Nucleus accumbens (tissue), 56 donors: ENCODE measurements at places on chromosomes 16 and 17.

DNA sequence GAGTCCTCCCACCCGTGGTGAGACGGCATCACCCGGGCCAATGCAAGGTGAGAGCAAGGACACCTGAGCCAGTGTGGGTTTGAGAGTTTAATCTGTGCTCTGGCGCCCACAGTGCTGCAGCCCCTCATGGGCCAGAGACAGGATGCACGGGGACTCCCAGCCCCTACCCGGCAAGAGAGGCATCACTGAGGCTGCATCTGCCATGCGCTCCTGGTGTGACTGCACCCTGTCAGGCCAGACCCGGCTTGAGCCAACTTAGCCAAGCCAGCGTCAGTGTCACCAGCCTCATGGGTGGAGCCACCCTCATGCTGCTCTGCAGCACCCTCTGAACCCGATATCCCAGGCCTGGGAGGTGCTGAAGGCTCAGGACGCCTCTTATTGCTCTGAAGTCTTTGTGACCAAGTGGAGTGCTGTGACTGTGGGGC lies 1.3 kb upstream of the BRICD5 start:
- DNase-seq = no peak

DNA sequence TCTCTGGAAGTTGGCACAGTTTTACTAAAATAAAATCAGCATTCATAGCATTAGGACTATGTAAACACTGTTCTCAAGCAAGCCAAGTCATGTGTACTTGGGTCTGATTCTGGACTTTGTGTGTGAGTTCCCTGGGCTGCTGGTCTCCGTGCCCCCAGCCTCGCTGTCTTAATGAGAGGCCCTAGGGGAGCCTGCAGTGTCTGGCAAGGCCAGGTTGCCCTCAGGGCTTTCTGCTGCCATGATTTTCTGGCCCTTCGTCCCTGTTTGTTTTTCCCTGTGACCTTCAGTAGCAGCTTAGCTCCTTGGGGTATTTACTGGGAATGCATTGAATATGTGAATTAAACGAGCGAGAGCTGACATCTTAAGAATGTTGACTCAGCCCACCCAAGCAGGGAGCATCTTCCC lies 161.8 kb downstream of the RPTOR start:
- DNase-seq = no peak

DNA sequence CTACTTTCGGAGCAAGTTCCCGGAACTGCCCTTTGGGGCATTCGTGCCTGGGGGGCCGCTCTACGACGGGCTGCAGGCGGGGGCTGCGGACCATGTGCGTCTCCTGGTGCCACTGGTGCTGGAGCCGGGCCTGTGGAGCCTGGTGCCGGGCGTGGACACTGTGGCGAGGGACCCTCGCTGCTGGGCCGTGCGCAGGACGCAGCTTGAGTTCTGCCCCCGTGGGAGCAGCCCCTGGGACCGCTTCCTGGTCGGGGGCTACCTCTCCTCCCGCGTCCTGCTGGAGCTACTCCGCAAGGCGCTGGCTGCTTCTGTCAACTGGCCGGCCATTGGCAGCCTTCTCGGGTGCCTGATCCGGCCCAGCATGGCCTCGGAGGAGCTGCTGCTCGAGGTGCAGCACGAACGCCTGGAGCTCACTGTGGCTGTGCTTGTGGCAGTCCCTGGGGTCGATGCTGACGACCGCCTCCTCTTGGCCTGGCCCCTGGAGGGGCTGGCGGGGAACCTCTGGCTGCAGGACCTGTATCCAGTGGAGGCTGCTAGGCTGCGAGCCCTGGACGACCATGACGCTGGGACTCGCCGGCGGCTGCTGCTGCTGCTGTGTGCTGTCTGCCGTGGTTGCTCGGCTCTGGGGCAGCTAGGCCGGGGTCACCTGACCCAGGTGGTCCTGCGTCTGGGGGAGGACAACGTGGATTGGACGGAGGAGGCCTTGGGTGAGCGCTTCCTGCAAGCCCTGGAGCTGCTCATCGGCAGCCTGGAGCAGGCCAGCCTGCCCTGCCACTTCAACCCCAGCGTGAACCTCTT lies 3.6 kb downstream of the MIEF2 start:
- DNase-seq = no peak

DNA sequence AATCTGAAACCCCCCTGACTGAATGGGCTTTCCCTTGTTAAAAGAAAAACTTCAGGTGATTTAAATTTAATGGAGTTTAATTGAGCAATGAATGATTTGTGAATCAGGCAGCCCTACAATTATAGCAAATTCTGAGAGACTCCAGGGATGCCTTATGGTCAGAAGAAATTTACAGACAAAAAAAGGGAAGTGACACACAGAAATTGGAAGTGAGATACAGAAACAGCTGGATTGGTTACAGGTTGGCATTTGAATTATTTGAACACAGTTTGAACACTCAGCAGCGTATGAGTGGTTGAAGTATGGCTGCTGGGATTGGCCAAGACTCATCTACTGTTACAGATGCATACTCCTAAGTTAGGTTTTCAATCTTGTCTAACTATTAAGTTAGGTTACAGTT lies 19.0 kb upstream of the CPHXL start:
- no peak for DNase-seq

DNA sequence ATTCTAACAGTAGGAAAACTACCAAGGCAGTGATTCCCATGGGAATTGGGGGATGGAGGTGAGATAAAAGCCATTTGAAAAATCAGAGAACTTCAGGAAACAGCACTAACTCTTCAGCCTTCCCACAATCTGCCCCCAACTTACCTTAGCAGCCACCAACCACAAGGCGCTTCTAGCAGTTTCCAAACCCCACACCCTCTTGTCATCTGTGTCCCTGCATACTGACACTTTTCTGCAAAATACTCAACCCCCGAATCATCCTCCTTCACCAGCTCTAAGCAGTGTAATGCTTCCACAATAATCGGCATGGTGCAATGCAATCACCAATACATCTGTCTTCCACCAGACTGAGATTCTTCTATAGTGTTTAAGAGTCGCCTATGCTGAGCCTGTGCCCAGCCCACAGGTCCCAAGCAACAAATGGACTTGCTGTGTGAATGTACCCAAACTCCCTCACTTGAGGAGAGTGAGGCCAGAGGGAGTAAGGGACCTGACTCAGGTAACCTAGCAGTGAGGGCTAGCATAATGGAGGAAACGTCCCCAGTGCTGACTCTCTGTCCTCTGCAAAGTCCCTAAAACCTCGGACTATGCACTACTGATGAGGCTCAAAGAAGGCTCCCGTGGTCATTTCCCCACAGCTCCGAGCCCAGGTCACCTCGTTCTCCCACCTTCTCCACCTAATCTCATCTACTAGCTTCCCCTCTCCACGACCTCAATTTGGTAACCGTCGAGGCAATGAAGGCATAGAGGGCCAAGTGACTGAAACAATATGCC lies 943 bp downstream of the DYNC1LI2 start:
- no peak for DNase-seq

DNA sequence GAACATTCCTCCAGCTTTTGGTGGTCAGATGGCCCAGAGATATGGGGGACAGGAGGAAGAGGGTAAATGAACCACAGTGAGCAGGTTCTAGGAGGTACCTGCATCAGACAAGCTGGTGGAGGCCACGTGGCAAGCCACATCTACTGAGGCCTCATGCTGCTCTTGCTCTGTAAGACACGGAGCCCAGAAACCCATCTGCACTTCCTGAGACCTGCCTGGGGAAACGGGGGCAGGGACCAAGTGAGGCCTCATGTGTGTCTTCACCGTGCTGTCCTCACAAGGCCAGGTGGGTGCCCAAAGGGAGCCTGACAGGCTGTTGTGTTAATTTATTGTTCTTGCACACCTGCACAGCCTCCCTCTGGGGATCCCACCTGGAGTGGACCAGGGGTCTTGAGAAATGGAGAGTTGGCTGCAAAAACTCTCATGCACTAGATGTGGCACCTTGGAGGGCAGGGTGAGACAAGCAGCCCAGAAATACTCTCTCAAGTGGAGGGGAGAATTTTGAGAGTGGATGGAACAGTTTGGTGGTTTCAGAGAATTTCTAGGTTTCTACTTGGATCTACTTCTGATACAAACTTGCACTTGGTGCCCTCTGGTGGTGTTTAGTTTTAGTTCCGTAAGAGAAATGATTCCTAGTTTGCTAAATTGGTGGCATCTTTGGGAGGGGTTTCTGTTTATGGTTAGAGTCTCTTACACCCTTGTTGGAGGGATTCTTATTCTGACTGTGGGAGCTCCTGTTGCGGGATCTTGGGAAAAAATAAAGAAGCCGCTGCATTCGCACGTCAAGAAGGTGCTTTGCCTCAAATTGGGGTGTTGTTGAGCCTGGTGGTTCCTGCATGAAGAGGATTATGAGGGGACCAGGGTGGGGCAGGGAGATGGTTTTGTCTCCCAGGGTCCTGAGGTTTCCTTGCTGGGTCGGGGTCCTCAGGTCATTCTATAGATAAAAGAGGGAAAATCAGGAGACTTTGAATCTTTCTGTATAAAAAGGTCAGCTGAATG lies 47.5 kb downstream of the SLC6A2 start:
- DNase-seq = no peak

- DNase-seq = no peak
Measured at GRCh38 chr17:40448213-40448638, 5.0 kb downstream of the IGFBP4 start.

DNA sequence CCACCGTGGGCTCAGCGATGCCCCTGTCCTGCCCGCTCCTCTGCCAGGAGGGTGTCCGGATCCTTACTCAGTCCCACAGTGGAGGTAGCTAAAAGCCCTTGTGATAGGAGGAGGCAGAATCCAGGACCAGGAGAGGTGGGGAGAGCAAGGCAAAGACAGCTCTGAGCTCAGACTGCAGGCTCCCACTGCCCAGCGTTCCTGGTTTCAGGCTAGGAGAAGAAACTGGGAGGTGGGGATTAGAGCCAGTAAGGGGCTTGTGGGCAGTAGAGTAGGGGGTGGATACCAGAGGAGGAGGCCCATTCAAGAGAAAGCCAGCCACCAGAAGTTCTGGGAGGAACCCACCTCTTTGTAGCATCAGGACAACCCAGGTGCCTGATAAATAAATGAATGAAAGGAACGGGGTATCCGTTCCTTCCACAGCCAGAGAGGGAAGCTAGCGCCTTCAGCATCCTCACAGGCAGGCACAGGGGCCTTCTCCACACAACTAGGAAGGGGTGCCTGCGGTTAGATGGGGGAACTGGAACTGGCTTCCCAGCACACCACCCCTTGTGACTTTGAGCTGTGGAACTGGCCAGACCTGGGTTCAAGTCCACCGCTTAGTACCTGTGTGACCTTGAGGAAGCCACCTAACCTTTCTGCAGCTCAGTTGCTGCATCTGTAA lies 2.3 kb downstream of the IL21R start:
- DNase-seq = no peak

DNA sequence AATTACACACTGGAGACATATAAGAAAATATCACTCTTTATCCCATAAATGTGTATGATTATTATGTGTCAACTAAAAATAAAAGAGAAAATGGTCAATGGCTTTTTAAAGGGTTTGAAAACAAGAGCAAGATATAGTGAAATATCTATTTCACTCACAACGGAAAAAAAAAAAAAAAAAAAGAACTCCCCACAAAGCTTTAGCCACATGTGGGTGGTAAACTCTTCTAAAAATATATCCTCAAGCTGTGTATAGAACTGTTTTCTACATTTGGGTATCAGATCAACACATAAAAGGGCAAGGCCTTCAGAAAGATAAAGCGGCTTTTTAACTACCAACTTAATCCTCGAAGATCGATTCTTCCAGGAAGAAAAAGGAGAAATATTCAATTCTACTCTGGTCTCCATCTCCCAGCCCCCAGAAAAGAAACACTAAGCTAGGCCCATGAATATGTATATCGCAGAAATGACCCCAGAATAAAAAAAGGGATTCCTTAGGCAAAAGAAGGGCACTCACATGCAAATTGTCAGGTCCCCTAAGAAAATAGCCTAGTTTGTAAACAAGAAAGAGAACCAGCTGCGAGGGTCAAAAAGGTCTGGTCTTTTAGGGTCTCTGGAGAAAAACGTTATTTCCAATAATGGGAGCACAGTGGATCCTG lies 4.4 kb downstream of the LITAF start:
- no peak for DNase-seq

DNA sequence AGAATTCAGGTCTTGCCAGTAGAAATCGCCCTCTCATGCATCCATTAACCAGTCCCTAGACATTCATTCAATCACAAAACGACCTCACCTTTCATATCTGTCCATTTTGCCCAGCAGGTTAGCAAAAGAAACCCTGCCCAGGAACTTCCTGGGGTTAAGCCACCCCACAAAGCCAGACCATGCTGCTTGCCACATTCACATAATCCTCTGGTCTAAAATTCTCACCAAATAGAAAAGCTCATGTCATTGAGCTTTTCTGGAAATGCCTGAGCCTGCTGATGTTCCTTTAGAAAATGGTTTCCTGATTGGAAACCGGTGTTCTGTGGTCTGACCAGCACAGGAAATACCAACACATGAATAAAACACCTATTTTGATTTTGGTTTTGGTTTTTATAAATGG lies 21.6 kb upstream of the DYNLRB2 start:
- DNase-seq = no peak

DNA sequence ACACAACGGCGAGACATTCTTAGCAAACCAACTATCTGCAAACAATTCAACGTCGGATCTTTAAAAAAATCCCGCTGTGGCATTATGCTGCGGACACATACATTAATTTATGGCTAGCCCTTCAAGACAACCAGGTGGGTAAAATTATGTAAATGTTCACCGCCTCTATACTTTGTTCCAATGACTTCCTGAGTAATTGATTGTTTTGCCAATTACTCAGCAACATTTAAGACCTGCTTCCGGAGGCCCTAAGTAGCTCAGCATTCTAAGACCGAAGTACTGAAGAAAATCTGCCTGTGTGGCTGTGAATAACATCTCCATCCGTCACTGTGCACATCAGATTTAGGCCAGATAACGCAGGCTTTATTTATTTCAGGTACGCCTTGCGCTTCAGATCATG lies 23.3 kb downstream of the QPRT start:
- no peak for DNase-seq

DNA sequence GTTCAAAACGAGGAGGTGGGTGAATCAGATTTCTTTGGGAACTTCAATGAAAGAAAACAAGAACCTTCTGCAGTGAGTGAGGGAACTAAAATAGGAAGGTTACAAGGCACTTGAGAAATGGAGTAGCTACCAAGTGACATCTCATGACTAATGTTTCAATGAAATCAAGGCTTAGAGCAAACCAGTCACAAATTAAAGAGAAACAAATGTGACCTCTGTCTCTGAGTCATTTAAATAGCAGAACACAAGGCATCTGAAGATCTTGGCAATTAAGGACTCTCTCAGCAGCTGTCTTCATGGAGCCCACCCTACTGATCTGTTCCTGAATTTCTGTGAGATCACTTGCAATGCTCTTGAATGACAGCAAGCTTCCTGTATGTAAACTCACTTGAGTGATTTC lies 109.5 kb downstream of the CDH11 start:
- no peak for DNase-seq
